Gastrocnemius medialis (tissue), 4 donors: ENCODE measurements at places on chromosomes 7 and 10. TPM values are rescaled to one million over a fixed set of nuclear protein-coding genes. Genes with fewer than 3 reads are reported as not detected.

Gene TUBAL3
- total RNA-seq: not detected

Gene UNCX
- total RNA-seq: not detected

DNA sequence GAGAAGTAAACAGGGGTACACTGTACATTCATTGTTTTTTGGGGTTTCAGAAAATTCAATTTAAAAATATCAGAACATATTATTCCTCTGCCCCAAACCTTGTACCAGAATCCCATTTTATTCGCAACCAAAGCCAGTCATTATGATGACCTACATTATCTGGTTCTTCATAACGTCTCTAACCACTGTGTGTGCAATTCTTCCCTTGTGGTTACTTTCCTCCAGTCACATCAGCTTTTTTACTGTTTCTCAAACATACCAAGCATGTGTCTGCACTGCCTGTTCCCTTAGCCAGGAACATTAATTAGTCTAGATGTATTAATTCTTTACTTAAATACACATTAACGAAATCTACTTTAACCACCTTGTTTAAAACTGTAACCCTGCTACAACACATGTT is 64.8 kb downstream of the THSD7A start:
- no peak for DNase-seq

Gene CCL26
- total RNA-seq: not detected

- DNase-seq: no peak
Measured at GRCh38 chr10:117458571-117458970, 83.3 kb upstream of the PDZD8 start.

DNA sequence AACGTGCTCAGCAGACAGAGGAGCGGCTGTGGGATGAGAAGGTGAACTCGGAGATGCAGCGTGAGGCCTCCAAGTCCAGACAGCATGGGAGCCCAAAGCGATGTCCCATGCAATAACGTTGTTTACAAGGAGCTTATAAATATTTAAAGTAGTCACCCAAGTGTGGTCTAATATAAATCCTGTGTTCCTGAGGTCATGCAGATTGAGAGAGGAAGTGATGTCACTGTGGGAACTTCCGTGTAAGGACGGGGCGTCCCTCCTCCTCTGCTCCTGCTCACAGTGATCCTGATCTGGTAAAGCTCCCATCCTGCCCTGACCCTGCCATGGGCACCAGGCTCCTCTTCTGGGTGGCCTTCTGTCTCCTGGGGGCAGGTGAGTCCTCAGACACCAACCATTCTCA is 94.7 kb upstream of the PRSS58 start:
- no peak for DNase-seq

Gene GLI3
- total RNA-seq: 1.6 TPM

Gene SSC4D
- total RNA-seq: 0.20 TPM

GRCh38 chr10:125151553-125152449 is 8.6 kb downstream of the CTBP2 start:
- no peak for DNase-seq

Gene PIK3AP1
- total RNA-seq: 2.4 TPM

Gene SFRP4
- not detected for total RNA-seq
